ENCODE measurements at places on chromosomes 1 and 21. TPM values are rescaled to one million over a fixed set of nuclear protein-coding genes. Genes with fewer than 3 reads are reported as not detected.
A peak's percentile ranks its signal among the peaks of the same experiment; 100 is the strongest.

The MTARC2 gene
- total RNA-seq: 15.8 TPM

DNA sequence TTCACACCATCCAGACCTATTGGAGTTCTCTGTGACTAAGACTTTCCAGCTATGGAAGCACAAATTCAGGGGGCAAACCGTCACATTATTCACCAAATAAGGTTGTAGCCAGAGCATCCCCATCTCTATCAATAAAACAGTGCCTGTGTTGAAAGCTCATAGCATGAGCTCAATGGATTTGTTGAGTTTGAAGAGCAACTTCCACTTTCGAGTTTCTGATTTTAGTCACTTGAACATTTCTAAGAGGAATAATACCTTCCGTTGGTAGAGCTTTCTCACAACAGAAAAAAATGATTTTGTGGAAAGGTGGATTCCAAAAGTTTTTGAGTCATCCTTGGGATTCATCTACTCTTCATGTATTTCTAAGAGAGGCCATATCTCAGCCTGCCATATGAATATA is 13.0 kb upstream of the ELAVL4 start:
- no peak for DNase-seq

GRCh38 chr1:200899954-200900867 is 5.5 kb downstream of the INAVA start:
- DNase-seq: no peak

- no peak for DNase-seq
These were observed 23.5 kb upstream of the C1orf174 start for GRCh38 chr1:3923378-3924185.

GRCh38 chr1:97094247-97094972 is 372.8 kb downstream of the PTBP2 start:
- no peak for DNase-seq

- no peak for DNase-seq
These were observed 49.0 kb upstream of the ACOT11 start for GRCh38 chr1:54499097-54499359.

The EFNA1 gene
- 163 TPM for total RNA-seq

The ZC3H12A gene
- total RNA-seq: 76.7 TPM

The WNT4 gene
- 1.6 TPM for total RNA-seq

The SELE gene
- total RNA-seq: 0.66 TPM

The F5 gene
- 1.3 TPM for total RNA-seq

DNA sequence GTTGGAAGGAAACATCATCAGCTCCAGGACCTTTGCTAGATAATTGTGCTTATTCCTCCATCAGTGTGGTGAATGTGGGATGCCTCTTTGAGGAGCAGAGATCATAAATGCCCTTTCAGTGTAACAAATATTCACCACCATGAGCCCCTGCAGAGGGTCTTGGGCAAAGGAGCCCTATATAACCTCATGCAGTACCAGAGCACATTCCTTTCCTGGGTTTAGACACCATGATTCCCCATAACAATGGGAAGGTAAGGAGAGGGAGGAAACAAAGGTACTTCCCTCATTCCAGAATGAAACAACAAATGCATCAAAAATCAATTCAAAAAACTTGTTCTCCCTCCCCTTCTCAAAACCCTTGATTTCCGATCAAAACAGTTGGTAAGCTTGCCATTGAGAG is 103.4 kb upstream of the PROX1 start:
- DNase-seq: no peak

The NBPF10 gene
- 1.3 TPM for total RNA-seq

The MIXL1 gene
- total RNA-seq: not detected

GRCh38 chr1:217527151-217527550 is 103.7 kb downstream of the GPATCH2 start:
- no peak for DNase-seq

DNA sequence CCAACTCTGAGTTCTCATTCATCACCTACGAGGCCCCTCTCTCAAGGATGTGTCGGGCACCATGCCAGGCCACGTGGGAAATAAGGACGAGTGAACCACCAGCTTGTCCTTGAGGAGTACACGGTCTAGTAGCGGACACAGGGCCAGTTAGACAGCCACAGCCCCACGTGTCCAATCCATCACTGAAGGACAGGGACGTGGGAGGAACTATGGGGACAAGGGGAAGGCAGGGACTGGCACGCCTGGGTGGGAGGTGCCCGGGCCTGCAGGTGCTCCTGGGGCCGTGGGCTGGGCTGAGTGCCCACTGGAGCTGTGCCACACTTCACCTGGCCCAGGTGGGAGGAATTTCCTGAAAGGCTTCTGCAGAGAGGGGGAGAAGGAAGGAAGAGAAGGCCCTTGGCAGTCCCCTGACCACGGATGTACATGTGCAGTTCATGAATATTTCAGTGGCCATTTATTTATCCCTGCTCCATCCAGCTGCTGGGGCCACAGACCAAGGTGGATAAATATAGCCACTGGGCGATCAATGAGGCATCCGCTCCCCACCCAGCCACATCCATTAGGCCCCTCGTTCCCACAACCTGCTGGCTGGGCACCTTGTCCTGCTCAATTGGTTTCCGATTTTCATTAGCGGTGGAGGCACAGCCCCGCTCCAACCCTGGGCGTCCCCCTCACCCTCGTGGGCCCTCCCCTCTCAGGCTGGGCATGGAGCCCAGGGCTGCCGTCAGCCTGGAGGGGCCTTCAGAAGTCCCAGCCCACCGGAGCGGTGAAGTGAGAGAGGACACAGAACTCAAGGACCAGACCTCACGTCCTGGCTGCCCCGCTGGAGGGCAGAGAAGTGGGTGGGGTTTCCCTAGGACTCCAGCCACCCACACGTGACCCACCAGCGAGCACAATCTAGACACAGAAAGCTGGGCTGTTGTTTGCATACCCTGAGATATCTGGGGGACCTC is 59.5 kb downstream of the CASZ1 start:
- DNase-seq: peak; percentile 71

DNA sequence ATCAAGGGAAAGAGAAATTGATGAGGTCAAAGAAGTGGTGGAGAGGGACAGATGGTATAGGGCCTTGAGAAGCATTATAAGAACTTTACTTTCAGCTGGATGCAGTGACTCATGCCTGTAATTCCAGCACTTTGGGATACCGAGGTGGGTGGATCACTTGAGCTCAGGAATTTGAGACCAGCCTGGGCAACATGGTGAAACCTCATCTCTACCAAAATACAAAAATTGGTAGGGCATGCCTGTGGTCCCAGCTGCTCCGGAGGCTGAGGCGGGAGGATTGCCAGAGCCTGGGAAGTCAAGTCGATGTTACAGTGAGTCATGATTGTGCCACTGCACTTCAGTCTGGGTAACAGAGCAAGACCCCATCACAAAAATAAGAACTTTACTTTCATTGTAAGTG is 5.7 kb downstream of the TMEM50A start:
- no peak for DNase-seq

DNA sequence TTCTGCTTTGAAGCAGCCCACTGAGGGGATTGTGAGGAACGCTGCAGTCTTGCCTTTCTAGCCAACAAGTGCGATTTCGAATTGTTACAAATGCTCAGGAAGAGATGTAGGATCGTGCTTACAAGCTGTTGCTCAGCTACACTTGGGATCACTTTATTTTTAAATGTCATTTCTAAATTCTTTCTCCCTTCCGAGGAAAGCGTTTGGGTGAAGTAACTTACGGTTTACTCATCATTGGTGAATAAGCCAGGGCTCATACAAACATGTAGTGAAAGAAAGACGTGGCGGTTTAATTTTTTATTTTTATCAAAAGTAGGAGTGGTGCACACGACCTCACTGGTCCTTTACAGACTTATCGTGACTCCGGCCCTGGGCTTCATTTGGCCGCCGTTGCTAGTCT is 386.6 kb downstream of the KIF26B start:
- no peak for DNase-seq

DNA sequence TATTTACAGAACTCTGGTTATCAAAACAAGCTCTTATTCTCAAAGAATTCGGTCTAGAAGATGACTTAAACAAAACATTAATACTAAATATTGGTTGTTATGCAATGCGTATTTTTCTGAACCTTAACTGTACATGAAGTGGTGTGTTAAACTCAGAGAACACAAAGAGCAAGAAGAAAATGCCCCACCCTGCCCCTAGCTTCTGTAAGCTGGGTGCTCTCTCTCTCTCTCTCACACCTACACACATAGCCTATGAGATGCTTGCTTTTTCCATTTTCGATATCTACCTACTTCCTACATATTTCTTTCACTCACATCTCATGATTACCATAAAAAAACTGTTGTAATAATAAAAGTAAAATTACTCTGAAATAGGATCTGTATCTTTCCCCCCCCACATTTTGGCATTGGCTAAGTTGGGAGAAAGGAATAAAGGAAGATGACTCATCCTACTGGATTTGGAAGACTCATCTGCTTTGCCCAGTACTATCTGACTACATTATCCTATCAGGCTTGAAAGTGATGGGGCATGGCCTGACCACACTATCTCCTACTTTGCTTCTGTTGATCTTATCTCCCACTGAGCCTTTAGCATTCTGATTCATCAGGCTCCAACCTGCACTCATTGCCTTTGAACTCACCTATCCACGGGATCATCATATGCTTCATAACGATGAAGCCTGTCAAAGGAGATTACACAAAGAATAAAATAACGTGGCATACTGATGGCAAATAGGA is 2.9 kb downstream of the CRYZ start:
- no peak for DNase-seq

- no peak for DNase-seq
These were observed 24.3 kb upstream of the FMO2 start for GRCh38 chr1:171160639-171161354.

The DIO1 gene
- total RNA-seq: 8.2 TPM

The GPR25 gene
- not detected for total RNA-seq

GRCh38 chr1:94549706-94550105 is 8.1 kb upstream of the F3 start:
- DNase-seq: no peak

- DNase-seq: peak; percentile 53
These were observed 56.7 kb downstream of the KCNN3 start for GRCh38 chr1:154813300-154813816.

The LGR6 gene
- total RNA-seq: 11.3 TPM

GRCh38 chr1:84996846-84997666 is at the start of gene MCOLN2:
TSS of gene MCOLN2 (minus strand) at chr1:84997113. CDS start at chr1:84996872, 241 bp downstream.
- DNase-seq: no peak

DNA sequence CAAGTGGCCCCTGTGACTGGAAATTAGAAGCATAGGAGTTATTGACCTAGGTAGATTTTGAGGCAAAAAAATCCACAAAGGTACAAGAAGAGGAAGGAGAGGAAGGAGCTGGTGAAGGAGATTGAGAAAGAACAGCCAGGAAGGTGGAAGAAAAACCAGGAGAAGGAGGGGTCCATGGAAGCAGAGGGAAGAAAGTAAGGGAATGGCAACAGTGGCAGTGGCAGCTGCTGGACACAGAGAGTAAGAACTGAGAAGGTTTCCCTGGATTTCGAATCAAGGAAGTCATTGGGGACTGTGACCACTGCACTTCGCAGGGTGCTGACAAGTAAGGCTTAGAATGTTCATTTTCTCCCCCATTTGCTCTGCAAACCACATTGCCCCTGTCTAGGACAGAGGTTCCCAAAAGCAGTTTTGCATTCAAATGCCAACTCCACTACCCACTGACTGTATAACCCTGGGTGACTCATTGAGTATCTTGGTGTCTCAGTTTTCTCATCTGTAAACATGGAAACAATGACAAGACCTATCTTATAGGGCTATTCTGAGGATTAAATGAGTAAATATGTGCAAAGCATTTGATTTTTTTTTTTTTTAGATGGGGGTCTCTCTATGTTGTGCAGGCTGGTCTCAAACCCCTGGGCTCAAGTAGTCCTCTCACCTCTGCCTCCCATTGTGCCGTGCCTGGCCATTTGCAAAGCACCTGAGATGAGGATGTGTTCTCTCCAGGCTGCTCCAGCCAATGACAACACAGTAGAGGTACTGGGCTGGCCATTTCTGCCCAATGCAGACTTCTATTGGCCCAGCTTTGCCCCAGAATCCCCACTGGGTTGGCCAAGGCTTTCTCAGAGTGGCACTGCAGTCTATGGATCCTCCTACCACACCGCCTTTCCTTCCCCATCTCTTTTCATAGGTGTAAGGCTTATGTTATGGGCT is 9.3 kb upstream of the CAPN2 start:
- no peak for DNase-seq

- DNase-seq: no peak
These were observed 18.5 kb upstream of the SLC25A34 start for GRCh38 chr1:15717418-15718125.

DNA sequence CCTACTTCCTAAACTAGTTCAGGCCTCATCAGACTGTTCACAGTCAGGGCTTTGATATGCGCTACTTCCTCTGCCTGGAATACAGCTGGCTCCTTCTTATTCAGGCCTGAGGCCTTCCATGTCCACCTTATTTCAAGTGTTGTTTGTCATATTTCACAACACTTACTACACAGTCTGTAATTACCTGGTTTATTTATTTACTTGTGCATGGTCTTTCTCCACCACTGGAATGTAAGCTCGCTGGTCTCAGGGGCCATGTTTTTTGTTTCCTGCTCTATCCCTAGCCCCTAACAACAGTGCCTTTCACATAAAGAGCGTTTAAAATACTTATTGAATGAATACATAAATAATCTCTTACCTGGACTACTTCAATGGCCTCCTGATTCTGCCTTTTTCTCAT is 4.6 kb upstream of the SRSF4 start:
- no peak for DNase-seq

All from breast epithelium (tissue), 4 donors.